ENCODE measurements at places on chromosomes 7 and 10.
A peak's percentile ranks its signal among the peaks of the same experiment; 100 is the strongest.

GRCh38 chr7:78125884-78126283, 327.3 kb downstream of the PHTF2 start:
- peak; percentile 52 for DNase-seq

DNA sequence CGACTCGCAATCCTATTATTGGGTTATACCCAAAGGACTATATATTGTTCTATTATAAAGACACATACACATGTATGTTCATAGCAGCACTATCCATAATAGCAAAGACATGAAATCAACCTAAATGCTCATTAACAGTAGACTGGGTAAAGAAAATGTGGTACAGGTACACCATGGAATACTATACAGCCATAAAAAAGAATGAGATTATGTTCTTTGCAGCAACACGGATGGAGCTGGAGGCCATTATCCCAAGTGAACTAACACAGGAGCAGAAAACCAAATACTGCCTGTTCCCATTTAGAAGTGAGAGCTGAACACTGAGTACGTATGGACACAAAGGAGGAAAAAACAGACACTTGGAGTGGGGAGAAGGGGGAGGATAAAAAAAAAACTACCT, 536.8 kb upstream of the DPP6 start:
- no peak for DNase-seq

DNA sequence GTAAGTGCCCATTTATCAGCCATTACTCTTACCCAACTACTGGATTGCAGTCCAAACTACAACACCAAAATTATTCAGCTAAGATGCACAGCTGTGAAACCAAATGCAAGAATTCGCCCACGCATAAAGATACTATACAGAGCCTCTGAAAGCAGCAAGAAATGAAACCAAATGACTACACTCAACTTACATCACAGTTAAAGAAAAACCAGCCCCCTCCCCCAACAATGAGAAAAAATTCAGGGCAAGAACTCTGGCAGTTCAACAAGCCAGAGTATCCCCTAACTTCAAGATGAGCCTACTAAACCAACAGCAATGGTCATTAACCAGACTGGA, 209.1 kb upstream of the VWC2 start:
- DNase-seq, result no peak

DNA sequence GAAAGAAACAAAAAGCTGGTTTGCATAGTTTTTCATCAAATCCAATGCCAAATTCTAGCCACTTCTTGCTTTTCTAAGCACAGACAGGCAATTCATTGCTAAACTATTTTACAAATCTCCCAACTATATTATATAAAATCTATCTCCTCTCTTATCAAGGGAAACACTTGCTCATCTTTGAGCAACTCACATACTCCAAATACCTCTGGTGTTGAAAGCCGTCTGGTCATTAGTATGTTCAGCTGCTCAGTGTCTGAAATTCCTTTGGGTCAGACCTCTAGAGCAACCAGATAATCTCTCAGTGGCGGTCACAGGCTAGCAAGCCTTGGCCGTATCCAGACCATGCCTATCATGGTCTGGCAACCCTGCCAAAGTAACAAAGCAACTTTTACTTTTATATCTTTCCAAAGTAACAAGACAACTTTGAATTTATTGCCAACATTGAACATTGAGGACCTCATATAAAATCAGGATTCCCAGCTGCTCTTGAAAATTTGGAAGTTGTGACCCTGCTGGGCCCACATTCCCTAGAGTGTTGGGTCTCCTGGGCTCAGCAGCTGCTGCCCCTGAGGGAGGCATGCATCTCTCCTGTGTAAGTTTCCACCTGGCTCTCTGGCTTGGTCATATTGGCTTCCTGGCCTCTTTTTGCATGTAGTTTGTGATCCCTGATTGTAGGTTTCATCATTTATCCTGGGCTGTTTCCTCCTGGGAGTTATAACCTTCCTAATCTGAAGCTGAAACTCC, 56.8 kb upstream of the LANCL2 start:
- peak; percentile 3 for DNase-seq

GRCh38 chr7:41113719-41114118, 589.2 kb downstream of the INHBA start:
- no peak for DNase-seq

- DNase-seq, result no peak
These were observed 329.5 kb upstream of the MEOX2 start for GRCh38 chr7:16015981-16016380.

GRCh38 chr7:104625956-104626355, 297.6 kb downstream of the LHFPL3 start:
- DNase-seq, result no peak

DNA sequence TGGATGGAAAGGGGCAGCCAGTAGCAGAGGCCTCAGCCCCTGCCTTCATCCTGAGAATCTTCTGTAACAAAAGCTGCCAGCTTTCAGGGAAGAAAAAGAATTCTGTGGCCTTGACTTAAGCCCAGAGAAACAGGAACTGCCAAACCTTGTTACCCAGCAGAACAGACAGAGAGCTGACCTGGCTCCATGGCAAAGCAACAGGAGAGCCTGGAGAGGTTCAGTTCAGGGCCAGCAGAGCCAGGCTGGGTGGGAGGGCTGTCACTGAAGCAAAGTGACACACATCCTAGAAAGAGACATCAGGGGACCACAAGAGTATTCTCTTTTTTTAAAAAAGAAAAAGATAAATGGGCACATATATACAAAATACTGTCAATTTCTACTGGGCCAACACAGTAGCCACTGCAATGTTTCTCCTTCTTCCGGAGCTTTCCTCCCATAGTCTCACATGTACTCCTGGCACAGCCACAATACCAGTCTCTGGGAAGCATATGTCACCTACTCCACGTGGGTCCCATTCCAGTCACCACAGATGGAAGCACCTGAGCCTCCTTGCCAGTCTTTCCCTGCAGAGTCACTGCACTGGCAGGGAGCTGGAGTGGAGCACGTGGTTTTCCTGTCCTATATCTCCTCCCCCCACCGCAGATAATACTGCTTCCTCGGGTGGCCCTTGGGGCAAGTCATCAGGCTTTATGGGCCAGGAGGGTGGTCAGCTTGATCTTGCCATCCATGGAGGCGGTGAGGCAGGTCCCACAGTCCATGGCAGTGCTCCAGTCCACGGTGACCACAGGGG, 15.2 kb upstream of the CYREN start:
- DNase-seq, result no peak

Data from fibroblast of lung (primary cell).